ENCODE measurements at places on chromosomes 6 and 20.

GRCh38 chr20:13105864-13106457 lies 97.2 kb downstream of the SPTLC3 start:
- no peak for DNase-seq

- DNase-seq = no peak
Measured at GRCh38 chr20:45970646-45971424, 1.2 kb downstream of the ZNF335 start.

GRCh38 chr6:90294008-90294511 lies 2.6 kb downstream of the BACH2 start:
- DNase-seq = no peak

GRCh38 chr6:112781241-112781640 lies 434.1 kb downstream of the RFPL4B start:
- DNase-seq = no peak

DNA sequence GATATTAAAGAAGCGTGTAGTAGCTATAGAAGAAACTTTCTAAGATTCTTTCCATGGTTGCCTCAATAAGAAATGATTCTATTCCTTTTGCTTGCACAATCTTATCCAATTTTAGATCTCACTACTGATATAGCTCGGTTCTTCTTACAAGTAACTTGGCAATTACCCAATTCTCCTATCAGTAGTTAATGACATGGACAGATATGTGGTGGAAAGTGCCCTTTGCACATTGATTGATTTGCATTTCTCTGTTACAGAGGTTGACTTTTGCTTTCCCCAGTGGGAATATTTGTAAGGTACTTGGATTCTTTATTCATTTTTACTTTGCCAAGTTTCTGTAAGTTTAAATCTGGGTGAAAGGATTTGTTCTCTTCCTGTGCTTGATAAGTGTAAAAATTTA lies 93.7 kb upstream of the QKI start:
- no peak for DNase-seq

- DNase-seq = no peak
Measured at GRCh38 chr6:13910443-13910842, 14.3 kb upstream of the RNF182 start.

DNA sequence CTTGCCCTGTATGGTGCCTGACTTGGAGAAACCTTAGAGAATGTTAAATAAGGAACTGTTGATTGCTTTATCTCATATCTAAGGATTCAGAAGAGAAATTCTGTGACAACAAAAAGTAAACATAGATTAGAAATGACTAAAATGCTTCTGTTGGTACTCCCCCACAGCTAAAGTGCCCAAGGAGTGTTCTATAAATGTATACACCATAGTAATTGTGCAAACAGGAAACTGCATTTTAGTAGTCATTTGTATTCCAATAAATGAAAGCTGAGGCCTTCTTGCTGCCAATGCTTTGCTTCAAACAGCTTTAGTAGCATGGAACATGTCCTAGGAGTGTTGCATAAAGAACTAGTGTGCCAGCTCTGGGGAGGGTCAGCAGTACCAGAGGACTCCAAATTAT lies 343.7 kb upstream of the IRAK1BP1 start:
- no peak for DNase-seq

- no peak for DNase-seq
Measured at GRCh38 chr6:136526937-136527336, 23.3 kb downstream of the MAP7 start.

- no peak for DNase-seq
Measured at GRCh38 chr6:30882204-30882758, 2.0 kb upstream of the DDR1 start.

DNA sequence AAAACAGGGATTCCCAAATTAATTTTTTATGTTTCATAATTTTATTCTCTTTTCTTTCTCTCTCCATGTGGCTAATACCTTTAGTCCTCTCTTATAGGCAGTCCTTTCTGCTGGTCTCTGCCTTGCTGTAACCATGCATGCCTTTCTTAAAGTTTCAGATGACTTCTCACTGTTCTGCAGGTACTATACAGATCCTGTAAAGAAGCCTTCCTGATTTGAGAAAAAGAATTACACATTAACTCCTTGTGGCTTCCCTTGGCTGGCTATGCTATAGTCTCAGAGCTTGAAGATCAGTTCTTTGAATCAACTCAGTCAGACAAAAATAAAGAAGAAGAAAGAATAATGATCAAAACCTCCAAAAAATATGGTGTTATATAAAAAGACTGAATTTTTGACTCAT lies 7.3 kb upstream of the GPR63 start:
- no peak for DNase-seq

DNA sequence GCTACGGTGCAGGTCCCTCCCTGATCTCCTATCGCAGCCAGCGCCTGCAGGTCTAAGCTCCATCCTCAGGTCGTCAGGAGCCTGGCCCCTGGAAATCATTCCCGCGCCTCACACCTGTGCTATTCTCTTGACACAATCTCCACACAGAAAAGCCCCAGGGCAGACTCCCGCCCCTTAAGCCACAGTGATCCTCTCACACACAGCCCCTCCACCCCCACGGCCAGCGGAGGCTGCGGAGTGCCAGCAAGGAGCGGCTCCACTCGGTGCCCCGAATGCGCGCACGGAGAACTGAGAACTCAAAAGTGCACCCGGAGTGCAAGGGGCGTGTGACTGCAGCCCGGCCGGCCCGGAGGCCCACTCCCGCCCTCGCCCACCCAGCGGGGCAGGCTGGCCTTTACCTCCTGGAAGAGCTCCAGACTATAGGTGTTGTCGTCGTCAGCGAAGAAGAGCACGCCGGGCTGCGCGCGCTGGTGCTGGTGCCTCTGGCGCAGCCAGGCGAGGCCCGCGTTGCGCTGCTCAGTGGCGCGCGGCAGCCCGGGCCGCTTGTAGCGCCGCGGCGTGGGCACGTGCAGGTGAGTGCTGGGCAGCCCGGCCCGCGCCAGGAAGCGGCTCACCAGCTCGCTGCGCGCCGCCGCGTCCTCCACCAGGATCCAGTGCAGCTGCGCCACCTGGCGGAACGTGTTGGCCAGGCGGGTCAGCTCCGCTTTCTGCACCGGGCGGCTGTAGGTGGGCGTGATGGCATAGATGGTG lies 1.2 kb downstream of the B3GAT2 start:
- DNase-seq = peak; percentile 85

- DNase-seq = no peak
Measured at GRCh38 chr6:72386324-72386723, 235.5 kb upstream of the KCNQ5 start.

DNA sequence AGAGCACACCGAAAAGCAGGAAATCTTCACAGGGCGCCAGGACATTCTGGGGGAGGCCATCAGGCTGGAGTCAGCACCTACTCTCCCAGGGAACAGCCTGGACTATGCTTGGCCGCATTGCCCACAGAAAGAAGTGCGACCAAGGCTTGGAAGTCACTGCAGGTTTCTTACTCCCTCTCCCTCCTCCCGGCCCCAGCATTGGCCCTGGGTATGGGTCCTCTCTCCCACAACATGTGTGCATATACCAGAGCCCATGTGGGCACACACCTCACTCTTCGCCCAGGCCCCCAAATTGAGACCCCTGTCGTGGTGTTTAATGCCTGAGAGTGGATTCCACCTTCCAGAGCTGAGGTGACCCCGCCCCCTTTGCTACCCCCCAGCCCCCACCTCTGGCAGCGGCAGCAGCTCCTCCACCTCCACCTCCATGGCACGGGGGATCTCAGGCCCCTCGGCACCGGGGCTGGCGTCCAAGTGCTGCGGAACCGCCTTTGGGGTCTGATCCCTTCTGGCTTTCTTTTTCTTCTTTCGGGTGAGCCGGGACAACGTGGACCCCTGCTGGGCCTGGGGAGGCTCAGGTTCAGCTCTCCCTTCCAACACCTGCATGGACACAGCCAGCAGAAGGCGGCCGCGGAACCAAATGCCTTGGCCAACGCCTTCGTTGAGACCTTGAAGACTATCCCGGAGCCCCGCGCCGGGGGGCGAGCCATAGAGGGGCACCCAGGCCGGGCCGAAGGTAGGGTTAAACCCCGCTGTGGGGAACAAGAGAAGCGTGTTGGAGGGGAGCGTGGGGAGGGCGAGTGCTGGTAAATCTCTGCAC lies 15.2 kb upstream of the SPAG4 start:
- no peak for DNase-seq

GRCh38 chr6:32267035-32267434 lies 43.2 kb upstream of the NOTCH4 start:
- DNase-seq = no peak

GRCh38 chr20:32326504-32326845 lies 31.7 kb upstream of the ASXL1 start:
- no peak for DNase-seq
